ENCODE measurements at places on chromosomes 2 and 18.

- no peak for DNase-seq
Measured at GRCh38 chr2:37391711-37392110, 47.3 kb downstream of the QPCT start.

- DNase-seq: no peak
Measured at GRCh38 chr2:85712849-85713612, 18.9 kb downstream of the GNLY start.

GRCh38 chr18:23114171-23114881 is 21.0 kb upstream of the CABLES1 start:
- DNase-seq: no peak

DNA sequence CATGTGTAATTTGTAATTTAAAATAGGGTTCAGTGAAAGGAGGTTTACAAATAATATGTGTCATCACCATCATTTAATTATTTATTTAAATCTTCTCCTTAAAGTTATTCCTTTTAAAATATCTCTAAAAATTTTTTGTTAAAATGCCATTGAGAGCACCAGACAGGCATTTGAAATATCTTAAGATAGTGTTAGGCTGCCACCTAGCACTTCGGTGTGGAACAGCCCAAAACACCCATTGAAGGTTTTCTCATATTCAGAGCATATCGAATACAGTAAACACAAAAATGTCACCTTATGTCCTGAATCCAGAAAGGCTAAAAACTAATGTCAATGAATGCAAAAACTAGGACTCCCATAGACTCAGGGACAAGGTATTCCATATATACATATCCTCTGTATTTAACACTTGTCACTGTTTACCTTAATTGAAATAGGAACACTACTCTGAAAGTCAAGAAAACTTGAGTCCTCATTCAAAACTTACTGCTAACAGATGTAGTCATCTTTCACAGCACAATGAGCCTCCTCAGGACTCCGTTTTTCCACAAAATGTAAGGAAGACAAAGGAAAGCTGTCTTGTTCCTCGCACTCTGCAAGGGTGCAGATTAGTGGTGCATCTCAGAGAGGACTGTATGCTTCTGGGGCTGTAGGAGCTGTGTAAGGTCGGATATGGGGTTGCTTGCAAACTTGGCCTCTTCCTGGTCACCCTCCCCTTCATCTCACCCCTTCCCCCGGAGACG is 329.5 kb downstream of the PAX3 start:
- DNase-seq: no peak

DNA sequence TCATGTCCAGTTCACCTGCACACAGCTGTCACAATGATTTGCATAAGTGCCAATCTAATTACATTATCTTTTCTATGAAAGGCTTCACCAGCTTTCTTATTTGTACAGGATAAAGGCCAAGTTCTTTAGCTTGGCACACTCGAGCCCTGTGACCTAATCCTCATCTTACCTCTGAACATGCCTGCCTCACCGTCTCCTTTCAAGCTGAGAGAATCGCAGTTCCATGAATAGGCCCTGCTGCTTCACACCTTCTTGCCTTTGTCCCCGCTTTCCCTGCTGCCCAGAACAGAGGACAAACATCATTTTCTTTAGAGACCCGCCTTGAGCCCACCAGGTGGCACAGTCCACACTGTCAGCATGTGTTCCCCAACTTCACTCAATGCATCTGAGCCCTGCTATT is 1094.7 kb downstream of the BCL11A start:
- DNase-seq: no peak
